WTC11 (cell line): ENCODE measurements at places on chromosomes 1 and 21. TPM values are rescaled to one million over a fixed set of nuclear protein-coding genes. Genes with fewer than 3 reads are reported as not detected.

Gene MSH4
- total RNA-seq = 0.27 to 0.33 TPM (median 0.30 TPM) in 3 replicates

DNA sequence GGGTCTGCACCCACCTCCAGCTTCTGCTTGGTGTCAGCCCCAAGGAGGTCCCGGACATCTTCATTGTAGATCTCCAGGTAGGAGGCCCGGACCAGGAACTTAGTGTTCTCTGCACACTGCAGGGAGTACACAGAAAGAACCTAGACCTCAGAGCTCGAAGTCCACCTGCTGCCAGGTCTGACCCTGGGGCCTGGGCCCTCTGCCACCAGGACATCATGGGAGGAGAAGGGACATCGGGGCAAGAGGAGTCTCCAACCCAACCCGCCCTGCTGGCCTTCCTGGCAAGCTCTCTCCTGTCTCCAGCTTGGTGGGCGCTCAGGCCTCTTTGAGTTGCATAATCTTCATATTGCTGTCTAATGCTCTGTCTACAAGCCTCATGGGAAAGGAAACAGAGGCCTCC, 4.4 kb downstream of the KIF17 start:
- no peak for DNase-seq

- DNase-seq = no peak
These were observed 73.9 kb downstream of the SLC66A1 start for GRCh38 chr1:19385869-19386591.

Gene OLFM3
- total RNA-seq = 0.25 to 0.37 TPM (median 0.32 TPM) in 3 replicates

Gene LINGO4
- not detected in 3 replicates for total RNA-seq

DNA sequence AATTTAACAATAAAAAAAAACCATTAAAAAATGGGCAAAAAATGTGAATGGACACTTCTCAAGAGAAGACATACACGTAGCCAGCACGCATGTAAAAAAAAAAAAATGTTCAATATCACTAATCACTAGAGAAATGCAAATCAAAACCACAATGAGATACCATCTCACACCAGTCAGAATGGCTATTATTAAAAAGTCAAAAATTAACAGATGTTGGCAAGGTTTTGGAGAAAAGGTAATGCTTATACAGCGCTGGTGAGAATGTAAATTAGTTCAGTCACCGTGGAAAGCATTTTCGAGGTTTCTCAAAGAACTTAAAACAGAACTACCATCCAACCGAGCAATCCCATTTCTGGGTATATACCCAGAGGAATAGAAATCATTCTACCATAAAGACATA, 1091.5 kb upstream of the B3GALT2 start:
- DNase-seq = no peak

Gene RNU1-3
- total RNA-seq = 1,028 to 1,267 TPM (median 1,197 TPM) in 3 replicates

GRCh38 chr1:246860401-246860800, 71.3 kb downstream of the AHCTF1 start:
- no peak for DNase-seq

GRCh38 chr1:24713736-24714135, 31.5 kb upstream of the CLIC4 start:
- DNase-seq = no peak

DNA sequence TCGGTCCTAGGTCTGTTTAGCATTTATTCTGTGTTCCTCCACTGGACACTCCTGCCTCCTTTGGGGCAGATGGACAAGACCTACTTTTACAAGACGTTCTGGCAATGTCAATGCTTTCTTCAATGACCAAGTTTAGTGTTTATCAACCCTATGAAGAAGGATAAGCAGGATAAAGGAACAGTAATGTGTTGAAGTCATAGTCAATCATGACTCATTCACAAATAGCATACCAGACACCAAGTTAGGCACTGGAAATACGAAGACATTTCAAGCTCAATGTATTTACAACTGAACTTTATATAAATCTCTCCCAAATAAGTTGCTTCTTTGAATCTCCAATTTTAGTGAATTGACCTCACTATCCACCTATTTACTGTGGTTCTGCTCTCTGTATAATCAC, 4.8 kb upstream of the SLC35D1 start:
- no peak for DNase-seq

- no peak for DNase-seq
These were observed 60.9 kb downstream of the TBX19 start for GRCh38 chr1:168341483-168341975.

DNA sequence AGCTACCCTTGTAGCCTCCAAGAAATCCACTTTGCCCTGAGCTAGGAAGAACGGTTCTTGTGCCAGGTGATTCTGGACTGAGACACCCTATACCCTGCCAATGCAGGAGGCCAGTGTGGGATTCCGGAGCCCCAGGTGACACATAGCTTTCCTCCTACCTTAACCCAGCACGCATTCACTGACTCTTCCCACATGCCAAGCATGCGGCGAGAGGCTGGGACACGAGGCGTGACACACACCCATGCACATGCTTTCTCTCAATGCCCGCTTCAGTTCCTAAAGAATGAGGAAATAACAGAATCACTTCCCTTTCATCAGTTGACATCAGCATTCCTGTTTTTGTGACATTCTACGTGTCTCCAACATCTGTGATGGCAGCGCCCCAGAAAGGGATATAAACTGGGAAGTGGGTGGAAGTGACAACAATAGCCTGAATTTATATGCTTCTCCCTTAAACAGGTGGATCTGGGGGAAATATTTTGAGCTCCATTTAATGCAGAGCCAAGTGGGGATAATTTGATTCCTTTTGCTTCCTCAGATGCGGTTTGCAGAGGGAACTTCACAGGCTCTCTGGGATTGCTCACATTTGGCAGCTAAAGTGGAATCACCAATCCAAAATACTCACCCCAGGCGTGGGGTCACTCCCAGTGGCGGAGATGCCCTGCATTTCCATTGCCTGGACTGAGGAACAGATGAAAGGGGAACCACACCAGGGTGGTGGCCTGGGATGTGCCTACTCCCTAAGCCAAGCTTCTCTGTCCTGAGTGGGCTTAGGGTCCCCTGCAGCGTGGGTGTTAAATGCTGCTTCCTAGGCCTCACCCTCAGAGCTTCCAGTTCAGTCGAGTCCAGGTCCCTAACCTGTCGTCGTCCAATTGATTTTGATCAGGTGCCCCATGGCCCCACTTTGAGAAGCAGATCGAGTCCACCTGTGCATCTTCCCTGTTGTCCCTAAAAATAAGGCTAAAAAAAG, 445.1 kb downstream of the SIPA1L2 start:
- DNase-seq = no peak

GRCh38 chr1:150093805-150094204, 26.2 kb downstream of the VPS45 start:
- no peak for DNase-seq

DNA sequence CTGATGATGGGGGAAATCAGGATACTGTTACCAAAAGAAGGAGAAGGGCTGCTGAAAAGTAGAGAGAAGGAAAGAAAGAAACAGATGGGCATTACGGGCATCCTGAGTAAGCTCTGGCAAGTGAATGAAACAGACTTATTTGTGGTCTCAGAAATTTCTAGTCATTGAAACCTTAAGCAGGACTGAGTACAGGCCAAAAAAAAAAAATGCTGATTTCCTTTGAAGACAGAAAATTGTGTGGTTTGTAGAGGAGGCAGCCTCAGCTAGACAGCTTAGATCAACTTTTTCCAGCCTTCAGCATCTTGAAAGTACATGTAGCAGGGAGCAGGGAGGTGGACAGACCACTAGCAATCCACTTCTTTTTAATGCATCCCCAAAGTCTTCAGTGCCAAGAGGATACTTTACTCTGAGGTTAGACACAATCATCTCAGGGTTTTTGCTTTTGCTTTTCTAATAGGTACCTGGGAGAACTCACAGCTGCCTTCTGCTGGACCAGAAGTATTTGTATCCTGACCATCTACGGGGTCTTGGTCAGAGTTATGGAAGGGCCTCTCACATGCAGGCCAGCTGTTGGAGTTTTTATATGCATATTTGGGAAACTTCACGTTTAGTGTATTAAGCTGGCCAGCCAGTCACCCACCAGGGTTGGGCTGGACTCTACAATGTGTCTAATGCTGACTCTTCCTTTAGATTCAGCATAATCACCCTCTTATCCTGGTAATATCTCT, 10.6 kb upstream of the CAPZB start:
- no peak for DNase-seq

DNA sequence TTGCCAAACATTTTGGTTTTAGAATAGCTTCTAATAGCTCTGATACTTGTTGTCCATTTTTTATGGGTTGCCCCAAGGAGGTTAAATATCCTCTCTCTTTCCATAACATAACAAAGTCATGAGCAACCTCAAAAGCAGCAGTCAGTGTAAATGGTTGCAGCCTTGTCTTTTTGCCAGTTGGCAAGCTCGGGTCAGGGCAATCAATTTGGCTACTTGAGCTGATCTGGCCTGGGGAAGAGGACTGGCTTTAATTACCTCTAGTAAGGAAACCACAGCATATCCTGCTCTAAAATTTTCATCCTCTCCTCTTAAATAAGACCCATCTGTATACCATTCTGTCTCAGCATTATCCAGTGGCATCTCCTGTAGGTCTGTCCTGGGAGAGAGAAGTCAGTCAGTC, 21.2 kb upstream of the FMO4 start:
- DNase-seq = no peak

GRCh38 chr1:9910076-9910422, at the start of gene CTNNBIP1:
Gene CTNNBIP1 (minus strand): TSS chr1:9910269. CDS start chr1:9872064, 38,205 bp downstream.
- no peak for DNase-seq

- no peak for DNase-seq
These were observed 199.3 kb downstream of the TTLL7 start for GRCh38 chr1:83799594-83799993.

DNA sequence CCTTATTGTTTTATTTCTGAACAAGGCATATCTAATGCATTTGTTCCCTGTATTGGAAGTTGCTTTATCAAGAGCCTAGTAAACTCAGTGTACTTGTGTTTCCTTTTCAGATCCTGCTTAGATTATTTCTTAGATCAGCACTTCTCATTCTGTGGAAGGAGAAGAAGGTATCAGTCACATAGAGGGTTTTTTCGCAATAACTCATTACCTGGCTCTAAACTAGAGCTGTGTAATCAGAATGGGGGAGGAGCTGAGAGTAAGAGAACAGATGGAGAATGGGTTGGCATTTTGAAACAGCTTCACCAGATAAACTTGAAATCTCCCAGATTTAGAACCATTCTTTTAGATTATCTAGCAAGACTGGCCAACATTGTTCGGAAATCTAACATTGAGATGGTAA, 11.0 kb downstream of the AHCYL1 start:
- no peak for DNase-seq

DNA sequence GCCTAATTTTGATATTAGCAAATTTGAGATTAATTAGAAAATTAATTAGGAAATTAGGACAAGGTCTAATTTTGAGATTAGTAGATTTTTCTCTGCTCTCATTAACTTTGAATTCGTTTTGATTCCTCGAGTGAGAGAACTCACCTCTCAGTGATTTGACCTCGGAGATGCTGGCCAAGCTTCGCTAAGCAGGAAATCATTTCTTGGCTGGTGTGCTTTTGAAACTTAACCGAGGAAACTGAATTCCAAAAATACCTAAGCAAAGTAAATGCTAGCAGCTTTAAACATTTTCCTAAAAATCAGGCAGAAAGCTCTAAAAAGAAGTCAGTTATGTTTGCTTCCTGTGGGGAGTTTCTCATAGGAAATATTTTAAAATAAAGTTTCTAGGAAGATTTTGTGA, 34.9 kb downstream of the CDC14A start:
- DNase-seq = no peak

- DNase-seq = no peak
These were observed 3.6 kb upstream of the RSPH1 start for GRCh38 chr21:42499444-42500112.

DNA sequence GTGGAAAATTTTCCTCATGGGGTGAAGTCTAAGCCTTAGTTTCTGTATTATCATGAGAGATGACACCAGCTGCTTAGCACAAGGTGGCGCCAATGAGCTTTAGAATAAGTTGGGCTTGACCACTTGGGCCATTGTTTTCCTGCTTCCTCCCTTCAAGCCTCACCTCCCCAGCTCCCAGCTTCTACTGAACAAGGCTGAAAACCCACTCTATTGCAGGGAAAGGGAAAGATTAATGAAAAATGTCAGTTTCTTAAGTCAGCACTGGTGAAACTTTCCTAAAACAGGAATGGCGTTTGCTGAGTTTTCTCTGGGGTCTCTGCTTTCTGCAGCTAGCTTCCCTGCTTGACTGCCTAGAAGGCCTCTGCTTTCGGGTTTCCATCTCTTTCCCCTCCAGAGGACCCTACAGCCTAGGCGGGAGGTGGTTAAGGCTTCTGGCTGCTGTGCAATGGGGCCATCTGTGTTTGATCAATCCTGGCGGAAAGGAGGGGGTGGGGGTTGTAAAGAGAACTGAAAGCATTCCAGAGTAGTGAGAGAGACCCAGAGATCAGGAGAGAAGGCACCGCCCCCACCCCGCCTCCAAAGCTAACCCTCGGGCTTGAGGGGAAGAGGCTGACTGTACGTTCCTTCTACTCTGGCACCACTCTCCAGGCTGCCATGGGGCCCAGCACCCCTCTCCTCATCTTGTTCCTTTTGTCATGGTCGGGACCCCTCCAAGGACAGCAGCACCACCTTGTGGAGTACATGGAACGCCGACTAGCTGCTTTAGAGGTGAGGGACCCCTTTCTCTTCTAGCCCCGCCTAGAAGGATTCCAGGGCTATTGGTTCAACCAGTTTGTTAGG, at the start of gene OLFML3:
Gene OLFML3, plus strand, starts transcription at position 612 of the 840 bp plus-strand sequence. Its CDS starts 43 bp downstream, at position 655.
- peak; percentile 85 for DNase-seq

DNA sequence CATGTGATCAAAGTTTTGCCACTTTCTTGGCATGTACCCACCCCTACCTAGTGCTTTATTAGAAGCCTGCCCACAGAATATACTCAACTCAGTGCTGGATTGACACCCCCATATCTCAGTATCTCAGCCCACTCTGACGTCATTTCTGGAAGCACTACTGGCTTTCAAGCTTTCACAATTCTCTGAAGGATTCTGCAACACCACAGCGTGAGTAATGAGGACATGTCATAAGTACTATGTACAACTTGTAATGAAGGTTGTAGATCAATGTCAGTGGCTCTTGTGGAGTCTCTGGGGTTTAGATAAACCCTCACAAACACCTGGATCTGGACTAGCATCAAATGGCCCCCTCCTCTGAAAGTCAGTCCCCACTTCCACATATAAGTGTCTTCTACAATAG, 57.2 kb downstream of the TNFSF4 start:
- no peak for DNase-seq

Gene E2F2
- total RNA-seq = 4.9 to 5.6 TPM (median 5.4 TPM) in 3 replicates

Gene LCE1E
- total RNA-seq = not detected in 3 replicates

DNA sequence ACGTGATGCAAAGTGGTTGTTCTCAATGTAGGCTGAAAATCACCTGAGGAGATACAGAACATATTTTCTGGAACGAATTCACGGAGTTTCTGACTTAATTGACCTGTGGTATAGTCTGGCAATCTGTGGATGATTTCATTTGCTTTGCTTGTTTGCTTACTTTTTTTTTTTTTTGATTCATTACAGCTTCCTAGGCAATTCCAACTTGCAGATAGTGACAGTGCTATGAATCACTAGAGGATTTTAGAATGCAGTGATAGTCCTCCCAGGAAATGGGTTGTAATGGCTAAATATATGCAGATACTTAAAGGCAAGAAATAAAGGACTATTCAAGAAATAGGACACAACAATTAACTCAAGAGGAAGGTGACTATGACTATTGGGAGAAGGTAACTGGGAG, 1378.1 kb upstream of the PRMT6 start:
- no peak for DNase-seq

Gene AGMAT
- 4.9 to 5.6 TPM (median 5.5 TPM) in 3 replicates for total RNA-seq
